Caki2 (cell line): ENCODE measurements at places on chromosomes 12 and 14.

- DNase-seq = no peak
These were observed 6.2 kb downstream of the IFT43 start for GRCh38 chr14:75991753-75992152.

- no peak for DNase-seq
These were observed 107.5 kb downstream of the TBC1D30 start for GRCh38 chr12:64931981-64932380.

GRCh38 chr12:58346032-58346632 lies 404.8 kb downstream of the ATP23 start:
- peak; percentile 54 for DNase-seq

DNA sequence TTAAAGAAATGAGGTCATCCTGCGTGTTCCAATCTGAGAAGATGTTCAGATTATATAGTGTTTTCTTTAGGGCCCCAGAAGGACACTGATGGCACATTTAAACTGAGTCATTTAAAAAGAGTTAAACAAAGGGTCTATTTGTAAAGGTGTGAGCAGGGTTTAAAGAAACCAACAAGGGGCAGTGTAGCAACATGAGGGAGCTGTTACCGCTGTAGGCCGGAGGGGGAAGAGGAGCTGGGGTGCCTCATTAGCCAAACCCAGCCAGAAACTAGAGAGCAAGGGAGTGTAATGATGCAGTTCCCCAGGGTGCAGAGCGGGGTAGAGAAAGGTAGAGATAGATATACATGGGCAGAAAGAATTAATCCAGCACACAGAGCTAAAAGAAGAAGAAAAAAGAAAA lies 160.4 kb downstream of the TBX5 start:
- DNase-seq = no peak

GRCh38 chr12:12087693-12088034 lies 16.9 kb downstream of the BCL2L14 start:
- DNase-seq = no peak

DNA sequence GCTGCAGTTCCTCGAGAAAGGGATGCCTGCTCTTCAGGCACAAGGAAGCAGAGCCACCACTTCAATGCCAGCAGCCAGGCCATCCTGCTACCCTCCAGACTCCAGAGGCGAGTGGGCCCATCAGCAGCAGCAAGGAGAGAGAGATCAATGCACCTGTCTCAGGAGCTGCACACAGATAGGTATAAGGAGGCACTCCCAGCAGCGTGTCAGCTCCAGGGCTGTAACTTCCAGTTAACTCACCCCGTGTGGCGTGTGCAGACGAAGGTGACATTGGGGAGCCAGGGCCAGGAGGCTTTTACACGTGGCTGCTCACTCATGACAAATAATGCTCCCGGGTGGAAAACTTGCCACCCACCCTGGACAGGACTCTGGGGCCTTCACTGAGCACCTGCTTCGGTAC lies 24.2 kb downstream of the GALNT16 start:
- DNase-seq = no peak

DNA sequence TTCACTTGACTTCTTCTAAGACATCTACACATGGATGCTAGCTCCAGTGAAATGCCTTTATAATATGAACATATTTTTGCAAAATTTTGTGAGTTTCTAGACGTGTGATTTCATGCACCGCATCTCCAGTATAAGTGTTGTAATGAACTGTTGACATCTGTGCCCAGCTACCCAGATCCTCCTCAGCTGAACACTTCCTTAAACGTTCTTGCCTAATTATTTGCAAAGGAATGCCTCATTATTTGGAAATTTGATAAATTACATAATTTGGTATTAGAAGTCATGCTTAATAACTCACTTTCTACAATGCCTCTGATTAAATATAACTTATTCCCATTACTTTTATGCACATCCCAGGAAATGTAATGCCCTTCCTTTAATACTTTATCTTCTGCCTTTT lies 14.0 kb downstream of the OR11G2 start:
- DNase-seq = no peak

DNA sequence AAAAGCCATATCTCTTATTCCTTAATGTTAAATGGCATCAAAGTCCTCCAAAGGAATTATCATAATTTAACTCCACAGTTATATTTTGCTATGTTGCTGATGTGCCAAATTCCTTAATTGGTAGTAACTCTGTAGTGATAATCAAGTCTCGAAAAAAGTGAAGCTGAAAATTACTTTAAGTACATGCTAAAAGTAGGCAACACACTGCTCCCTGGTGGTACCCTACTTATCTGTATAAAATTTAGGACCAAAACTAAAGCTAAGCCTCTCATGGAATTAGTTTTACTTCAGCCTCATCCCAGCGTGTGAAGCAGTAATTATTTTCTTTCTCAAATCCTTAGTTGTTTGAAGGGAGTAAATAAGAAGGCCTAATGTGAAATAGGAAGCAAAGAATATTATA lies 132.8 kb downstream of the TTLL5 start:
- peak; percentile 2 for DNase-seq

- no peak for DNase-seq
These were observed 48.9 kb downstream of the GALNT8 start for GRCh38 chr12:4769073-4769472.

DNA sequence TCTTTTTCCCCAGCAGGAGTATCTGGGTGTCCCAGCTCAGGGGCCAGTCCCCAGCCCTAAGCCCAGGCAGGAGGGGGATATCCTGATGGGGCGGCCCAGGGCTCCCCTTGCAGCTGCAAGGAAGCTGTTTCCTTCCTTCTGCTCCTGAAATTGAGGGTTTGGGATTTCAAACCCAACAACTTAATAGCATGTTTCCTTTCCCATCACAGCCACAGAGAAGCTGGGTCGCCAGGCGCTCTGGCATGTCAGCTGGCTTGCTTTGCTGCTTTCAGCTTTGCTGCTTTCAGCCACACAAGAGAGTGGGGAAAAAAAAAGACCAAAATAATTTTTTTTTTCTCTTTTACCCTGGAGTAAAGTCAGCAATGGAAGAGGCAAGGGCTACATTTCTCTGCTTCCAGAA lies 30.0 kb downstream of the HVCN1 start:
- no peak for DNase-seq

- peak; percentile 88 for DNase-seq
These were observed 108.5 kb downstream of the SLC38A1 start for GRCh38 chr12:46160101-46160980.

GRCh38 chr14:44700694-44701093 lies 193.6 kb upstream of the FSCB start:
- peak; percentile 40 for DNase-seq
